ENCODE measurements at places on chromosomes 5 and 9.

- DNase-seq = peak; percentile 94
These were observed 25.6 kb downstream of the ABL1 start for GRCh38 chr9:130860458-130861316.

DNA sequence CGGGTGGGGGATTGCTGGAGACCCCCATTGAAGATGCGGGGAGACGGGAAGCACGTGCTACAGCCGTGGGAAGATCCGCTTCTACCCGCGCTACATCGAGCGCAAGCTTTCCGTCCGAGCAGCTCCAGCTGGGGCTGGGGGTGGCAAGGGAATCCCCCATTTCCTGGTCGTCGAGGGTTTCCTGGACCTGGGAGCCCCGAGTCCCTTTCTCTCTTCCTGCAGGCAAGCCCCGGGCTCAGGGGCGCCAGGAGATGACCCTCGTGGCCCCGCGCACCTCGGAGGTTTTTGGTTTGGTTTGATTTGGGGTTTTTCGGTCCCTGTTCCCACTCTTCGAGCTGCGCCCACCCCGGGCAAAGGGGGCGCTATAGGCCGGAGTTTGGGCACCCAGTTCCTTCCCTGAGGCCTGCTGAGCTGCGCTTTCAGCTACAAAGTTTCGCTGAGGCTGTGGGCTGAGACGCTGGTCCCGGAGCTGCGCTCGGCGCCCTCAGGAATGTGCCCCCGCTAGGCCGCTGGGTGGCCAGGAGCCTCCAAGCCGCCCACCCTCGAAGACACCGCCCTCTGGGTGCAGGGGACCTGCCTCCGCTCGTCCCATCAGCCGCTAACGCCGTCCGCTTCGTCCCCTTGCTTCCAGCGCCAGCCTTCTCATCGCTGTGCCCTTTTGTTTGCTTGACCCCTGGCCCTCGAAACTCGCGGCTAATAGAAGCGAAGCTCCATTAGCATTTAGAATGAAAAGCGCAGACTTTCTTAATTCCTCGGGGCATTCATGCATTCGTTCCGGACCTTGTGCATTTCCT is 2.9 kb downstream of the NR4A3 start:
- peak; percentile 48 for DNase-seq

- no peak for DNase-seq
These were observed 103.8 kb downstream of the ANKRD55 start for GRCh38 chr5:56129288-56129687.

DNA sequence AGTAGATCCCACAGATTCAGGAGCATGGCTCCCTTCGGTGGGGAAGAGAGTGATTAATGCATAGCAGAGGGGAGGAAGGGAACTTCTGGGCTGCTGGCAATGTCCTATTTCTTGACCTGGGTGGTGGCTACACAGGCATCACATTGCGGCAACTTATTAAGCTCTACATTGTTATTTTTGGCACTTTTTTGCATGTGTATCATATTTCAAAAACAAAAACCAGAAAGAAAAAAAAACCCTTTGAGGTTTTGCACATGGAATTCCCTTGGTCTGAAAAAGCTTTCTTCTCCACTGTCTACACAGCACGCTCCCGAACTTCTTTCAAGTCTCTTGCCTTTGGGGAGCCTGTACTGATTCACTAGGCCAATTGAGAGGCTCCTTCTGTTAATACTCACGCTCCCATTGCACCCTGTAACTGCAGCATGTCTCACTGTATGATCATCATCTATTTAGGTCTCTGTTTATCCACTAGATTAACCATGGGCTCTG is 25.1 kb downstream of the CEMIP2 start:
- DNase-seq = no peak

Measured in muscle of leg (tissue), 16 donors.